ENCODE measurements at places on chromosomes 3 and 15.

- DNase-seq: no peak
Observed at GRCh38 chr15:48103647-48104046, 17.1 kb upstream of the SLC24A5 start.

DNA sequence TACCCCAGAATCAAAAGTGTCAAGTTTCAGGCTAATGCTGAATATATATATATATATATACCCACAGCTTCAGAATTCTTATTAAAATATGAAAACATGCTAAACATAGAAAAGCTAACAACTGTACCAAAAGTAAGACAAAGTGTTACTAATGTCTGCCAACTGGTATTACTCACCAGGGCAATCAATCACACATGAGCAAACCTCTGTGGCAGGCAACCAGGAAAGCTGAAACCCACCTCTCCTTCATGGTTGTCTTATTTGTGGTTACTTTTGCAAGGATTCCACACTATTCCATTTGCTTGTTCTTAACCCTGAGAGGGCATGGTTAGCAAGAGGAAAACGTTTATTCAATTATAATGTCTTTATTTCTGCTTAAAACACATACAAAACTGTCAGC is 512.3 kb upstream of the MDFIC2 start:
- no peak for DNase-seq

- no peak for DNase-seq
Observed at GRCh38 chr3:100769693-100770092, 60.4 kb downstream of the TFG start.

DNA sequence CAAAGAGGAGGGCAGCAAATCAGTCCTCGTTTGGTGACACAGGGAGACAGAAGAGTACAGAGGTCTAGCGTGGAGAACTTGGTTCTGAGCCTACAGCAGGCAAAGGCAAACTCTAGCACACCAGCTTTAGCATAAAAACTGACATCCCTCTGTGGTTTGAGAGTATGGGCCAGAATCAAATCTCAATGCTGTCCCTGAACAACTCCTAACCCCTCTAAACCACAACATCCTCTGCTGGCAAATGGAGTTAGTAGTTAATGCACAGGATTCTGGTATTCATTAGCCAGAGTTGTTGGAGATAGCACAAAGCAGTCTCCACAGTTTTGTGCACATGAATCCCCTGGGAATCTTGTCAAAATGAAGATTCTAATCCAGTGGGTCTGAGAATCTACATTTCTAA is 315.8 kb downstream of the NTRK3 start:
- no peak for DNase-seq

GRCh38 chr15:31207246-31207645 is 105.7 kb upstream of the TRPM1 start:
- DNase-seq: no peak

DNA sequence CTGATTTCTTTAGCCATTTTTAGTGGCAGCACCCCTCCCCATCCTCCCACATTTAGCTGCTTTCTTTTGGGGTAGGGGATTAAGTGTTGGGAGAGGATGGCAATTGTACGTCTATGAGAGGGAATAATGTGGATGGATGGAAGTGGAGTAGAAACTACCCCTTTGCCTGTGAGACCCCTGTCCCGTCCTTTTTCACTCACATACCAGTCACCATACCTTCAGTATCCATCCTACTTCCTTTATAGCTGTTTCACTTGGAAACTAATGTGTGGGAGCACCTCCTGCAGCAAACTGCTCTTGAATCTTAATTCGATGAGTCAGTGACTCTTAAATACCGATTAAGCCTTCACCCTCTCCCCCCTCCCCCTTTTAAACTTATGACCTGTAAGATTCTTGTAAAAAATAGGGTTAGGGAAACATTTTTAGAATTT is 730 bp downstream of the SPRED1 start:
- no peak for DNase-seq

DNA sequence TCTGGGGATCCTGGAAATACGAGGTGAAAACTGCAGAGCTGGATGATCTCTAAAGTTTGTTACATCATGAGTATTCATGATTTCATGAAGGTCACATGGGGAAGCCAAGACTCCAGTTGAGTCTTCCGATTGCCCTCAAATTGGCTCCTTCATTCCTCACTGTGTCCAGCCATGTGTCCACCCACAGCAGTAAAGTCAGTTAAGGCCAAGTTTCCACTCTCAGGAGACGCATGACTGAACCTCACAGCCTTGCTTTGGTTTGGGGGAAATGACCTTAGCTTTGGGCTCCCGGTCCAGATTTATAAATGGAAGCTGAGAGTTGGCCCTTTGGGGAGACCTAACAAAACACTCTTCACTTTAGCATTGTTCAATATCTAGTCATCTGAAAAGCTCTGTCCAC is 289.7 kb upstream of the MCTP2 start:
- DNase-seq: no peak

DNA sequence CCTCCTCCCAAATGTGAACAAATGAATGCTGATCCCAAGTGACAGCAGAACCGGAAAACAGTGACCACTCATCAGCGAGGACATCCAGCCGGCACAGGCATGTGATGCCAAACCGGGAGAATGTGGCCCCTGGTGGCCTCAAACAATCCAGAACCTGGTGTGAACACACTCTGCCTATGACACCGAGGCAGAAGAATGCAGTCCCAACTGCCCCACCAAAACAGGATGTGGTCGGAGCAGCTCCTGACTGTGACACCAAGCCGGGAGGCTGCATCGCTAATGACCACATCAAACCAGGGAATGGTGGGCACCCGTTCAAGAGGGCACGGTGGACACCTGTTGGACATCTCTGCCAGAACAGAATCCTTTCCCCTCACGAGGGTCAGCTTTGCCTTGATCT is 15.4 kb downstream of the SCN5A start:
- DNase-seq: no peak

- no peak for DNase-seq
Observed at GRCh38 chr3:142857056-142857455, 31.8 kb downstream of the PCOLCE2 start.

GRCh38 chr3:194843556-194843955 is 157.9 kb downstream of the FAM43A start:
- DNase-seq: no peak

DNA sequence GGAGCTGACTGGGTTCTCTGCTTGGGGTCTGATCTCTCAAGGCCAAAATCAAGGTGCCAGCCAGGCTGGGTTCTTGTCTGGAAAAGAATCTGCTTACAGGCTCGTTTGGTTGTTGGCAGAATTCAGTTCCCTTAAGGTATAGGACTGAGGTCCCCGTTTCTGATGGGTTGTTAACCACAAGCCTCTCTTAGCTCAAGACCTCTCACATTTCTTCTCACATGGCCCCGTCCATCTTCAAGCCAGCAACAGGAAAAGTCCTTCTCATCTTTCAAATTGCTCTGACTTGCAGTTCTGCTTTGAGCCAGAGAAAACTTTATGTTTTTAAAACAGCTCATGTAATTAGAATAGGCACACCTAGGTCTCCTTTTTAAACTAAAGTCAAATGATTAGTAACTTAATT is 20.4 kb downstream of the UACA start:
- DNase-seq: no peak

GRCh38 chr3:194738254-194739093 is 52.8 kb downstream of the FAM43A start:
- DNase-seq: no peak

- DNase-seq: no peak
Observed at GRCh38 chr3:175456466-175456865, 597.3 kb downstream of the NAALADL2 start.

DNA sequence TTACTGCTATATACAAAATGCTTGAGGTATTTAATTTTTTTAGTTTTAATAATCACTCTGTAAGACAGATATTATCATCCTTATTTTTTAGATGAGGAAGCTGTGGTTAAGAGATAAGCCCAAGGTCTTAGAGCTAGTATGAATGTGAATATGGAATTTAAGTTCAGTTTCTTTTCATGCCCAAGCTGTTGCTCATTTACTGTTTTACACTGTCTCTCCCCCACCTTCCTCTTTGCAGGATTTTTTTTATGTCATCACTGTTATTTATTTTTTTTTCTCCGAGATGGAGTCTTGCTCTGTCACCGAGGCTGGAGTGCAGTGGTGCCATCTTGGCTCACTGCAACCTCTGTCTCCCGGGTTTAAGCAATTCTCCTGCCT is 22.5 kb downstream of the MAP2K5 start:
- no peak for DNase-seq

GRCh38 chr3:69324362-69325025 is 61.4 kb downstream of the FRMD4B start:
- DNase-seq: no peak

GRCh38 chr3:56291244-56291680 is 177.0 kb downstream of the ERC2 start:
- peak; percentile 13 for DNase-seq

- DNase-seq: no peak
Observed at GRCh38 chr15:43519196-43519595, 1.8 kb downstream of the MAP1A start.
